ENCODE measurements at places on chromosomes 7 and 10. TPM values are rescaled to one million over a fixed set of nuclear protein-coding genes. Genes with fewer than 3 reads are reported as not detected.

WDFY4 gene
- total RNA-seq: 0.18 TPM

FAM25G gene
- total RNA-seq: not detected

ATRNL1 gene
- total RNA-seq: 0.87 TPM

- no peak for DNase-seq
These were observed 770.4 kb downstream of the TNS3 start for GRCh38 chr7:46811529-46811928.

DNA sequence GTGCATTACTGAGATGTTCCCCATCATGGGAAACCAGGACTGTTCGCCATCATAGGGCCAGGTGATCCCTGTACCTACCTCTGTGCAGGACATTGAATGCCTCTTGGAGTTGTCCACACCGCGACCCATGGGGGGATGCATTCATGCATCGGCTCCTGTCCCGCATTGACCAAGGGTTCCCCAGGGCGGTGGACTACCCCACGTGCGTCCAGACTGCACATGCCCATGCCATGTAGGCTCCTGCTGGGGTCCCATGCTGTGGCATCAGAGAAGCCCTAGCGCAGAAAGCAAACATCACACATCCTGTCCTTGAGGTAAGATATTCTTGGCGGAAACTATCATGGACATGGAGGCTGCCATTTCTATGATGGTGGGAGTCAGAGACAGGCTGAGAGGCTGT, 121.6 kb upstream of the UNC5B start:
- peak; percentile 6 for DNase-seq

- DNase-seq: no peak
These were observed 29.7 kb downstream of the GBX1 start for GRCh38 chr7:151137791-151138152.

GRCh38 chr10:94172332-94172731, 178.6 kb downstream of the PLCE1 start:
- no peak for DNase-seq

Data from activated T-helper 2 cell treated with anti-CD3 and anti-CD28 coated beads, Interferon-gamma antibody, Interleukin-2, Interleukin-4, amounts not matched to agents 10 μg/mL and 5 μg/mL and 100 μg/mL, durations not matched to agents 14 hours and 24 hours and 36 hours (primary cell).